ENCODE measurements at places on chromosomes 16 and 17.

DNA sequence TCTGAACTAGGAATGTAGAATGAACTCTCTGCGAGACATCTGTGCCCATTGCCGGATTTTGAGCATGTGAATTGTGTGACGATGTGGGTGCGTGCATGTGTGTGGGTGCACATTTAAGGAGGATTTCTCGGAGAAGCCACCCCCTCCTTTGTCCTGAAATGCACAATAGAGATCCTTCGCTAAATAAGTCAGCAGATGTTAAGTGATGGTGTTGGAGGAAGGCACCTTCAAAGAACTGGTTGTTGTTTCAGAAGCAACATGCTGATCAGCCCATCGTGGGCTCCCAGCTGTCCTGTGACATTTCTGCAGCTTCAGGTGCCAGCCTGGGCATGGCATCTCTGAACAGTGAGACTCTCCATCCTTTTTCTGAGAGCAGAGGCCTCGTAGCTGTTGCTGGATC lies 194.9 kb downstream of the MSI2 start:
- DNase-seq = no peak

DNA sequence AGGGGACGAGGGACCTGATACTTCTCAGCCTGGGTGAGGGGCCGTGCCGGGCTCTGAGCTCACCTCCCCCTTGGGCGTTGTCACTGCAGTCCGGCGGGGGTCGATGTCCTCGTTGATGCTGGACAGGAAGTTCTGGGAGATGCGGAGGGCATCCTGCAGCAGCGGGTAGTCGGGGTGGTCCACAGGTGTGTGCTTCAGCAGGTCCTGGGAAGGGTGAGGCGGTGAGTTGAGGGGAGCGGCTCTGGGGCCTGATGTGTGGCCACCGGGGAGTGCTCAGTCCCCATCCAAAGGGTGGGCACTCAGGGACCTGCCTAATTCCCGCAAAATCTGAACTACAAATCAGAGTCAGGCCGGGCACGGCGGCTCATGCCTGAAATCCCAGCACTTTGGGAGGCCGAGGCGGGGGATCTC lies 75.6 kb downstream of the TIMM22 start:
- DNase-seq = no peak

- DNase-seq = no peak
Measured at GRCh38 chr16:75983741-75984381, 257.6 kb upstream of the CPHXL start.

GRCh38 chr16:28531777-28532744 lies 6.7 kb downstream of the NUPR1 start:
- DNase-seq = peak; percentile 67

GRCh38 chr16:88078111-88078775 lies 127.0 kb downstream of the BANP start:
- DNase-seq = no peak

GRCh38 chr17:71869841-71870545 lies 250.8 kb upstream of the SOX9 start:
- DNase-seq = no peak

DNA sequence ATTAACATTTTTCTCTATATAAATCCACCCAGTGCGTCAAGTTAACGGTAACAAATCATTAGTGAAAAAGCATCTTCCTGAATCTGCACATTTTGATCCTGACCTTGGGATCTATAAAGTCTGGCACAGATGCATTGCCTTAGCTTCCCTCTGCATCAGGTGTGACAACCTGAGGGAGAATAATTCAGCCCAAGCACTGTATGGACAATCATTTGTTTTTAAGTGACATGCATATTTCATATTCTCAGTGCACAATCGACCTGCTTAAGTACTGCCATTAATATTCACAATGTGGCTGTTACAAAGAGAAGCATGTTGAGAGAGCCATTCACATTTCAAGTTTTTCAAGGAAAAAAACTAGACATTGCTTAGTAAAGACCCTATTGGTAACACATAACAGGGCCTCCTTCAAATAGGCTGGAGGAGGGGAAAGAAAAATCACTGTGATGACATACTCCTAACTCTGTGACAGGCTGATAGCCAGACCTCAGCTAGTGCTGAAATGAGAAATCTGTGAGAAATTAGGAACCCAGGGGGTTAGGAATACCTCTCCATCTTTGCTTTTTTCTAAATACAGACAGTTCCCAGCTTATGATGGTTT lies 505.3 kb upstream of the CDH5 start:
- DNase-seq = no peak

DNA sequence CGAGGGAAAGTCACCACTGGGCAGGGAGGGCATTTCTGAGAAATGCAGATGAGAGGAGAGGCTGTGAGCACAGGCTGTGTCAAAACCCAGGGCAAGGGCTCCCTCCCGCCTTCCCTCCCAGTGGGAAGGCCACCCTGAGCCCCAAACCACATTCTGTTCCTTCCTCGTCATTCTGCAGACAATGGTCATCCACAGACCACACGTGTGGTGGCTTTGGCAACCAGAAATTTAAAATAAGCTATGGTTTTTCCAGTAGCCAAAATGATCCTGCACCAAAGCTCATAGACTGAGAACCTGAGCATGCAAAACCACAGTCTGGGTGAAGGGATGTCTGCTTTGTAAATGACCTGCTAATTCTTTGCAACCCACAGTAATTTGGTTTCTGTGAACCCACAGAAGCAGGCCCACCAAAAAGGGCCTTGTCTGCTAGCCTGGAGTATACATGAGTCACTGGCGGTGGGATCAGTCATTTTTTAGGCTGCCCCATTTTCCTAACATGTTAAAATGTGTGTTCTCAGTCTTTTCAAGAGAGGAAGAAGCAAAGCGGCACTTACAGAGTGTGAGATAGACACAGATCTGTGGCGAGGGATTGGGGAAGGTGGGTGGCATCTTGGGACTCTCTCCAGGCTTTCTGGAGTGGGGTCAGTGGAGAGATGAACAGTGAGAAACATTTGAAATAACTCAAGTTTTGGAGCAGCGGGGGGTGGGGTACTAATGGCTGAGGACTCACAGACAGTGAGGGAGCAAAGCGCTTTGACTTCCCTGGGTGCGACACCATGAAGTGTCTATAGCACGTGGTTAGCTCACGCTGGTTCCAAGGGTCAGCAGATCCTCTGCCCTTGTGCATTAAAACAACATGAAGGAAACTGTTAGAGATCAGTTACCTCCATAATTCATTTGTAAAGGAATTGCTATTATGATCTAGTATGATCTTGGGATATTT lies 20.5 kb downstream of the GRB7 start:
- no peak for DNase-seq

DNA sequence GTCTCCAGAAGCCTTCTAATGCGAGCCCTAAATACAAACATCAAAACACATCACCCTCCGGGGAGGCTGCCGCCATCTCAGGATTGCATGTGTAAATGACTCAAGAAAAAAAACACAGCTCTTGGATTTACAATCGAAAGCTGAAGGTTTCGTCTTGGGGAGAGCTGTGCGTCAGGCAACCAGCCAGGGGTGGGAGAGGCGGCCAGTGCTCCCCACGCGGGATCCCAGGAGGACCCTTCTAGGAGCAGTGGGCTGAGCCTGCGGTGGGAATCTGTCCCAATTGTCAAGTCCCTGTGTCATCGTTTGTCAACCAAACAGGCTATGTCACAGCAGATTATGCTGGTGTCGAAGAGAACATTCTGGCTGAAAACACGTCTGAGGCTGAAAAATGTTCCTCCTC lies 209.7 kb downstream of the ABCC12 start:
- no peak for DNase-seq

GRCh38 chr17:33572615-33573014 lies 279.5 kb upstream of the ASIC2 start:
- peak; percentile 48 for DNase-seq

GRCh38 chr17:7818746-7819645 lies 15.0 kb upstream of the KDM6B start:
- DNase-seq = no peak

DNA sequence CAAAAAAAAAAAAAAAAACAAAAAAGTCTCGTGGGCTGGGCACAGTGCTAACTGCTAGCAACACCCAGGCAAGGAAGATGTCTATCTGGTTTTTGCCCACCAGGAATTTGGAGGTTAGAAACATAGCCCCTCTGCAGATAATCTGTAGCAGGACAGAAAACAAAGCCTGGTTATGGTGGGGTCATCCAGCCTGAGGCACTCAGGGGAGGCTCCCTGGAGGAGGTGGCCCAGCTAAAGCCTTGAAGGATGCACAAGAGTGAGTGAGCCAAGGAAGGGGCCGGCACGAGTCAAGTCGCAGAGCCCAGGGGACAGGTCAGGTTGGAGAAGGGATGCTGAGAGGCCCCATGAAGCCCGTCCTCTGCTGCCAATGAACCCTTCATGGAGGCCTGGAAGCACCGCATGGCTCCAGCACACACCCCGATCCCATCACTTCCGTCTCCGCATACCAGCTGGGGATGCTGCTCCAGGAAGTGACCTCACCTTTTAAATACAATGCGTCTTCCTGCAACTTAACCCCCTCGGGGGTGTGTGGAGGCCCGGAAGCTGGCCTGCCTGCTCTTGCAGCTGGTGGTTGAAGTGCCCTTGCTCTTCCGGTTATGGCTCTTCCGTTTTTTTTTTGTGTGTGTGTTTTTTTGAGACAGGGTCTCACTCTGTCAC lies 86.5 kb downstream of the ENGASE start:
- peak; percentile 90 for DNase-seq

DNA sequence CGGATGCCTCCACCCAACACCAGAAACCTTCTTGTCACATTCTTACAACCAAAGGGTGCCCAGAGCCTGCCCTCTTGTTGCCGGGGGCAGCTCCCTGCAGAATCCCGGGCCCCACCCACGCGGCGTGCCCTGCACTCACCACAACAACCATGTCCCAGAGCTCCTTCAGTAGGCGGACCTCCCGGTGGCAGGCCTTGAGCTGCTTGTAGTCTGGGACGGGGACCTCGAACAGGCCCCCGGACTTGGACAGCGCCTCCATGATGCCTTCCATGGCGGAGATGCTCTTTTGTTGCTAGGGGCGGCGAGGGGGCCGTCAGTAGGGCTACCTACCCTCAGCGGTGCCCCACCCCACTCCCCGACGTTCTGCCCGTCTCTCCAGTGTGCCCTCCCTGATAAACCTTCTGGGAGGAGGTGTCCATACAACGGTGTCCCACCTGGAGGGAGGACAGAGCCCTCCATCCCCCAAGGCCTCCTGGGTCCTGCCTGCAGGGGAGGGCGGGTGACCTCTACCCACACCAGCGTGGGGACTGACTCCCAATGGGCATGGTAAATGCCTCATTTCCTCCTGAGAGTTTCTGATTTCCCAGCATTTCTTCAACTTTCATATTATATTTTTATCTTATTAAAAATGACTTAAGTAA lies 52.2 kb downstream of the DNAH17 start:
- no peak for DNase-seq
